Activated naive CD4-positive, alpha-beta T cell treated with anti-CD3 and anti-CD28 coated beads, Interleukin-2, amount 10 ng/mL, durations not matched to agents 7 days and 5 days (primary cell): ENCODE measurements at places on chromosomes 7 and 10.

DNA sequence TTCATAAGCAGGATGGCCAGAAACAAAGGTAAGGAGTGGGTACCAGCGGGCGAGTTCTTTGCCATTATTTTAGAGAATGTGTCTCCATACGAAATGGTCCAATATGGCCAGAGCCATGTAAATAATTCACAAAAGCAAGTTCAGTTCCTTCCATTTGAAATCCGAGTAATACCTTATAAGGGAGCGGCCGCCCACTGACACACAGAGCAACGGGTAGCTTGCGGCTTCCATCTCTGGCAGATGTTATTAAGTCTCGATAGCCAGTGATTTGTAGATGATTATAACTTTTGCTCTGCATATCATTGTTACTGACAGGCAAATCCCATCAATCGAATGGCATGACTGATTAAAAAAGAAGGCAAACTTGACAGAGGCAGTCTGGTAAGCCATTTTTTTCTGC is 63.2 kb downstream of the GFRA1 start:
- DNase-seq, result no peak

DNA sequence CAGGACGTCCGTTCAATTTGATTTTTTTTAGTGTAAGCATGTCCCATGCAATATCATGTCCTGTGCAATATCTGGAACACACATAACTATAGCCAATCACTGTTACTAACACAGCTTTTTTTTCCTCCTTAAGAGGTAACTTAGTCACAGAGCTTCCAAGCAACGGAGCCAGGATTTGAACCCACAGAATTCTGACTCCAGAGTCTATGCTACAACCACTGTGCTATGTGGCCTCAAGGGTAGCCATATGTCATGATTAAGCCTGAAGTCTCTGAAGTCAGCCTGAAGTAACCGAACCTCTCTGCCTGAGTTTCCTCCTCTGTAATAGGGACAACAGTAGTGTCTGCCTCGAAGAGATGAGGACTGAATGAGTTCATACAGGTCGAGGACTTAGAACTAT is 42.2 kb upstream of the TCF7L2 start:
- no peak for DNase-seq

DNA sequence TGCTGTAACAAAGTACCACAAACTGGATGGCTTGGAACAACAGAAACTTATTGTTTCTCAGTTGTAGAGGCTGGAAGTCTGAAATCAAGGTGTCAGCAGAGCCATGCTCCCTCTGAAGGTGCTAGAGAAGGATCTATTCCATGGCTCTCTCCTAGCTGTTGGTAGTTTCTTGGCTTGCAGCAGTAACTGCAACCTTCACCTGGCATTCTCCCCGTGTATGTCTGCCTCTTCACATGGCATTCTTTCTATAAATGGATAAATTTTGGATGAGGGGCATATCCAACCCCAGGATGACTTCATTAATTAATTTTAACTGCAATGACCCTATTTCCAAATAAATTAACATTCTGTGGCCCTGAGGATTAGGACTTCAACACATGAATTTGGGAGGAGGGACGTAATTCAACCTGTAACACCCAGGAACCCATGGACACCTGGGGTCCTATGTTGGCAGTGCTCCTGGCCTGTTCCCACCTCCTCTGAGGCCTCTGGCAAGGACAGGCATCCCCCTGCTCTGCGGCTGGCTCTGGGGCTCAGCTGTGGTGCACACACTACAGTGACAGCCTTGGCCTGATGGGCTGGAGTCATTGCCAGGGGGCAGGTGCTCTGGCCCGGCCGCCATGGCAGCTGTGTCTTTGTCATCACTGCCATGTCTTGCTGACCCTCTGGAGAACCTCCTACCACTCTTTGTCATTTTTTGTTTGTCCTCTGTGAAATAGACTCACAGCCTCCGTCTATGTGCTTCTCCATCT is 30.8 kb downstream of the LSMEM1 start:
- DNase-seq, result no peak

GRCh38 chr10:71739358-71739900 is 19.9 kb upstream of the C10orf105 start:
- DNase-seq, result no peak

- DNase-seq, result no peak
Observed at GRCh38 chr10:83179371-83179770, 959.9 kb upstream of the GHITM start.

GRCh38 chr10:55500931-55501559 is 700.0 kb upstream of the PCDH15 start:
- DNase-seq, result no peak

DNA sequence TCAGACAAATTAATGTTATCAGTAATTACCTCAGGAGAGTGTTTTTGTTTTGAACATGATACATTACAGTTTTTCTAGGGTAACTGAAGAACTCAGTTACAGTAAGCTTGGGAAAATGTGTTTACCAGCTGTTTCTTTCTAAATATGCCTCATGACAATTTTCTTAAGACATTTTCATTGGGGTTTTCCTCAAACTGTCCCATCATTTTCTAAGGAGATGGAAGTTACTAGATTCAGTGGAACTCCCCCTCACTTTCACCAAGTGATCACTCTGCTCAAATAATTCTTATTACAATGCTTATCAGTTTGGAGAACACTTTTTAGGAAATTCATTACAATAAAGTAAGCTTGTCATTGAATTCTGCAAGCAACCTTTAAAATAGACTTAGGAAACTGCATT is 6.4 kb upstream of the SPAG6 start:
- no peak for DNase-seq

GRCh38 chr7:22872096-22872807 is 49.6 kb upstream of the TOMM7 start:
- DNase-seq, result no peak

DNA sequence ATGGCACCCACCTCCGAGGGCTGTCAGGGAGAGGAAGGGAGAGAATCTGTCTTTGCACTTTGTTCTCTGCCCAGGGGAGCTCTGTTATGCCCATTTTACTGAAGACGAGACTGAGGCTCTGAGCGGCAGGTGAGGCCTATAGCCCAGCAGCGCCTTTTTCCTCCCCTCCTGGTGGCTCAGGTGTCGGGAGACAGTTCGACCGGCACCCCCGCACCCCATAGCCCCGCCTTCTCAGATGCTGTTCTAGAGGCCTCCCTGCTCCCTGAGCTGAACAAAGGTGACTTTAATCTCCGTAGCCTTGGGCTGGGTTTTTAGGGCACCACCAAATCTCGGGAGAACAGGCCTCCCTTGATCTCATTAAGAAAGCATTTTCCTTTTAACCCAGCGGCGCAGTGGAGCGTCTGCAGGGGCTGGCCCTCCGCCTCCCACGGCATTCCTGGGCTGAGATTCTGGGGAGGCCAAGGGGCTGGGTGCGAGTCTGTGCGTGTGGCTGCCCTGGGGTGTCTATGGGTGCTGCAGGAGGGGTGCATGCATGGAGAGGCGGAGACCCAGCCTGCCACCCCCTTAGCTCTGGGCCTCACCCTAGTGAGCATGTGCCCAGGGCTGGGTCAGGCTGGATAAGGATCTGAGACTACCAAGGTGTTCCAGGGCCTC is 3.3 kb downstream of the LFNG start:
- DNase-seq, result peak; percentile 73

DNA sequence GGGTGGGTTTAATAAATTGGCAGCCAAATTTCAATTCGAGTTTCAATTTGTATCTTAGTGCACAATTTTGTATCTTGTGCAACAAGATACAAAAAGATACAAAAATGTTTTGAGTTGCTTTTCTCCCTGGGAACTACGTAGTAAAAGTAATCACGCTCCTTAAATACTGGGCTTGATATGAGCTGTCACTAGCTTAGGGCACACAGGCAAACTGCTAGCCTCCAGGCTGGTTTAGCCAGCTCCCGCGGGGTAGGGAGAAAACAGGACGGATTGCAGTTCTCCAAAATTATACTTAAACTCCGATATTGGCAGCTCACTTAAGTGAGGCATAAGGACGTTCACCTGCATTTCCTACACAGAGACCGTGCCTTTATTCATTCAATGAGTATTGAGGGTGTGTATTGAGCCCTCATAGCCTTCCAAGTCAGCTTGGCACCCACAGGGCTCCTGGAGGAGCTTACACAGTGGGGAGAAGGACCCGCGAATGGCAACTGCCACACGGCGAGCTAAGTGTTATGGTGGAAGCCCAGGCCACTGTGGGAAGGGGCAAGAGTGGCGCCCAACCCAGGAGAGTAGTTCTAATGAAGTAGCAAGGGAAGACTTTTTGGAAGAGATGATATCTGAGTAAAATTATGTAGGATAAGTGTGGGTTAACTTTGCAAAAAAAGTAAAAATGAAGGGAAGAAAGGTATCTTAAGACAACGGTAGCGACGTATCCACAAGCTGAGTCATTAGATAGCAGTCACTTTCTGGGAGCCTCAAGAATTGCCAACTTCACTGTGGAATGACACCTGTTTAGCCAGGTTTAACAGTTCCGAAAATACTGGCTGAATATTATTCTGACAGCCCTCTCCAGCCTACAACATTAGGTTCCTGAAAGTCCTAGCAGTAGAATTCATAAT is 1.6 kb upstream of the EPC1 start:
- no peak for DNase-seq

GRCh38 chr7:124843336-124843735 is 77.7 kb upstream of the GPR37 start:
- no peak for DNase-seq

- DNase-seq, result no peak
Observed at GRCh38 chr7:13641714-13642113, 347.8 kb downstream of the ETV1 start.

- DNase-seq, result no peak
Observed at GRCh38 chr10:89565180-89565579, 29.8 kb upstream of the SLC16A12 start.

GRCh38 chr10:93993782-93994437 is at the start of gene PLCE1:
Gene PLCE1 (plus strand): TSS chr10:93993931. CDS start chr10:94031047, 37,116 bp downstream.
- no peak for DNase-seq

DNA sequence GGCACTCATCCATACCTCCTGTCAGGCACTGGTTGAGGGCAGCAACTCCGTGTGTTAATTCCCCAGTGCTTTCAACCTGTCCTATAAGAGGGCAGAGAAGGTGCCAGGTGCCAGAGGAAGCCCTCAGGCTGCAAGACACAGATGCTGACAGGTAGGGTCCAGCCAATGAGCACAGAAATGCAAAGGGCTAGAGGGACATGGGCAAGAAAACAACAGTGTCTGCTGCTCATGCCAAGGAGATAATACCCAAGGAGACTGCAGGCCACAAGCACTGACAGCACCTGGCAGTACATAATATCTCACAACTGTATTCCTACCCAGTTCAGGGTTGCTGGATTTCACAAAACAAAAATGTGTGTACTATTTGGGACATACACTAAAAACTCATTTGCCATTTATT is 38.4 kb upstream of the TM9SF3 start:
- no peak for DNase-seq

- DNase-seq, result no peak
Observed at GRCh38 chr7:125462615-125463014, 533.0 kb upstream of the POT1 start.

DNA sequence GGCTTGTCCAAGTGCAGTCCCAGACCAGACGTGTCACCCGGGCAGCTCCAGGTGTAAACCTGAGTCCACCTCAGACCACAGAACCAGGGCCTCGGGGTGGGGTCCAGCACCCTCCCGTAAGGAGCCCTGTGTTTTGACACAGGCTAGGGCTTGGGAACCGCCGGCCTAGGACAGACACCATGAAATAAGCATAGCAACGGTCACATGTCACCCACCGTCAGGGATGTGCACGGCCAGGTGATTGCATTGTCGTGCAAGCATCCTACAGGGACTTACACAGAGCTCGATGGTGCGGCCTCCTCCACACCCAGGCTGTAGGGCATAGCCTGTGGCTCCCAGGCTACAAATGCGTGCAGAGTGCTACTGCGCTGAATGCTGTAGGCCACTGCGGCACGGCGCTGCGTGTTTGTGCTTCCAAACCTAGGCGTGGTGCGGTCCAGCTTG is 10.6 kb downstream of the ZFAND2A start:
- DNase-seq, result no peak

DNA sequence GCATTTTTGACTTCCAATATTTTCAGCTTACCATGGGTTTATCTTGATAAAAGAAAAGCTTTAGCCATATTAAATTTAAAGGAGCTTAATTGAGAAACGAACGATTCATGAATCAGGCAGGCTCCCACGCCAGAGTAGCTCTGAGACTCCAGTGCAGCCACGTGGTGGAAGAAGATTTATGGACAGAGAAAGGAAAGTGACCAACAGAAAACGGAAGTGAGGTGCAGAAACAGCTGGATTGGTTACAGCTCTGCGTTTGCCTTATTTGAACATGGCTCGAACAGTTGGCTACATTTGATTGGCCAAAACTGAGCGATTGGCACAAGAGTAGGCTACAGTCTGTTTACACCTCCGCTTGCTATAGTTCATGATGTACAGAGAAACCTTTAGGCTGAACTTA is 395.4 kb downstream of the GATA3 start:
- DNase-seq, result no peak

DNA sequence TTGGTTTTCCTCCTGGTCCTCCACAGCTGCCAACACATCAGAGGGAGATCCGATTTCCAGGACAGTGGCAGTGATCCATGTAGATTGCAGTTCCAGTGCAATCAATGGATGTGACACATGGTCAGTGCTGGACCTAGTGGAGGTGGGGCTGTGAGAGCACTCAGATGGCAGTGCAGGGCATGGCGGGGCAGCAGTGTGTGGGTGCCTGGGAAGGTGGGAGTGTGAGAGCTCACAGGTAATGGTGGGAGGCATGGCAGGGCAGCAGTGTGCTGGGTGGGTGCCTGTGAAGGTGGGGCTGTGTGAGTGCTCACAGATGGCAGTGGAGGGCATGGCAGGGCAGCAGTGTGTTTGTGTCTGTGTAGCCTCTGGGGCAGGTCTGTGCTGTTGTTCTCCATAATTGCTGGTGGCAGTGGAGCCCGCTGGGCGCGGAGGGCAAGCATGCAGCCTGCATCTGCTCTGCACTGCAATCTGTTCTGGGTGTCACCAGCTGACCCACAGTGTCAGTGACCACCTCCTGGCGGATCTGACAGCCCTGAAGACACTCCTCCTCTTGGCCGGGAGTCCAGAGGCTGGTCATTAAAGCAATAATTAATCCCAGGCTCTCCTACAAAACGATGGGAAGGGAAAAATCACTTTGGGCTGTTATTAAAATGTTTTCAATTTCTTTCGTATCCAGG is 8.6 kb upstream of the ADARB2 start:
- DNase-seq, result no peak

DNA sequence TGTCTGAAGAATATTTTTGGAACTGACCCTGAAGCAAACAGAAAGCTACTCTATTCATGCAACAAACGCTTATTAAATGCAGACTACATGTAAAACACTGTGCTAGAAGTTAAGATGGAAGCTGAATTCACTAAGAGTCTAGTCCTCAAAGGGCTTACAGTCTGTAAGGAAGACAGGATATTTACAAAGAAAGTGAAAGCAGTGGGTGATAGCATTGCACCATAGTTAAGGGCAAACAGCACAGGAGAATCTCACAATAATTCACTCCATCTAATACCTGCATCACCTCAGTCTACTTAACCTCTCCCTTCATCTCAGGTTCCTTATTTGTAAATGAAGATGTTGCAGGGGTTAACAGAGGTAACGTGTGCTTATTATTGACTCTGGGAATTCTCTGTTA is 360.0 kb upstream of the AOAH start:
- no peak for DNase-seq

- DNase-seq, result no peak
Observed at GRCh38 chr10:126926568-126926967, 21.3 kb downstream of the DOCK1 start.

- no peak for DNase-seq
Observed at GRCh38 chr7:151623766-151624165, 104.1 kb upstream of the RHEB start.

- DNase-seq, result no peak
Observed at GRCh38 chr7:117493460-117493859, 13.6 kb downstream of the CFTR start.

- no peak for DNase-seq
Observed at GRCh38 chr7:12220389-12221046, 9.4 kb downstream of the TMEM106B start.

GRCh38 chr10:119115926-119116325 is 12.0 kb downstream of the DENND10 start:
- no peak for DNase-seq
